ENCODE measurements at places on chromosomes 4 and X.
A peak's percentile ranks its signal among the peaks of the same experiment; 100 is the strongest.

GRCh38 chr4:8583655-8584025, 3.4 kb downstream of the GPR78 start:
- no peak for DNase-seq

GRCh38 chrX:153778684-153779101, 2.1 kb upstream of the SRPK3 start:
- no peak for DNase-seq

DNA sequence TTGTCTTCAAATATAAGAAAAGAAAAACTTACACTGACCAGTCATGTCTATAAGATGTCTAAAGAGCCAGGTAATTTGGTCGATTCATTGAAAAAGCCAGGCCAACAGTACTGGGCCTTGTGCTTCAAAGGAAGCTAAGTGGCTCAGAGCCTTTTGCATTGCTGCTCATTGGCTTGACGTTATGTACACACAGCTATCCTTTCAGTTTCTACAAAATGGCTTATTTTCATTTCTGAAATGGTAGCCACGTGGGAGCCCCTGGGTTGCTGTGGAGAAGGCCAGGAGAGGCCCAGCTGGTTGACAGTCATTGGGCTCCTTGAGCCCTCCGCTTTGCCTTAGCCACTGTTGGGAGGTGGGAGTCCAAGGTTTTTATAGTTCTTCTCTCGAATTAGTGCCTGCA, 199.1 kb upstream of the CXorf66 start:
- no peak for DNase-seq

GRCh38 chrX:65671286-65671685, 3.8 kb downstream of the MSN start:
- DNase-seq, result no peak

DNA sequence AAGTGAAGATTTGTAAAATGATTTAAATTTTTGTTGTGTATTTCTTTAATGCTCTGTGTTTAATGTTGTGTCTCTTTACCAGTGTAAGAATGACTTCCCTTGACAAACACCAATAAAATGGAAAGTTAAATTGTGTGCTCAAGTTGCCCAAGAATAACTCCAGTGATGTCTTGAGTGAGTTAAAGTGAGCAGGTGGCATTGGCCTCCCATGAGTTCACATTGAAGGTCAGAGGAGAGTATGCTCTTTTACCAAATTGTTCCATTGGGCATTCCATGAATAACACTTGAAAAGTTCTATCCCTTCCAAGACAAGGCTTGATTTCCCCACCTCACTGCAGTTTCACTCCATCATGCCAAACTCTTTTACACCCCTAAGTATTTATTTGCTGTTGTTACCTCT, 4.5 kb downstream of the ANXA5 start:
- DNase-seq, result no peak

DNA sequence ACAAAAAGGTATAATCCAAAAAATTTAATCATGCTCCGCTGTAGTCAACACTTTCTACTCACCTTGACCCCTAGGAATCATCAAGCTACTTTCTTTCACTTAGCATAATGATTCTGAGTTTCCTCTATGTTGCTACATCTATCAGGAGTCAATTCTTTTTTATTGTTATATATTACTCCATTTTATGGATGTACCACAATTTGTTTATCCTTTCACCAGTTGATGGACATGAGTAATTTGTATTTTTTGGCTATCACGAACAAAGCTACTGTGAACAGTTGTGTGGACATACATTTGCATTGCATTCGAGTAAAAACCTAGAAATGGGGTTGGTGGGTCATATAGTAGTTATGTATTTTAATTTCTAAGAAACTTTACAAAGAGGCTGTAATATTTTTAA, 102.9 kb downstream of the PRSS12 start:
- DNase-seq, result no peak

- no peak for DNase-seq
Measured at GRCh38 chr4:67014592-67014991, 530.7 kb downstream of the CENPC start.

DNA sequence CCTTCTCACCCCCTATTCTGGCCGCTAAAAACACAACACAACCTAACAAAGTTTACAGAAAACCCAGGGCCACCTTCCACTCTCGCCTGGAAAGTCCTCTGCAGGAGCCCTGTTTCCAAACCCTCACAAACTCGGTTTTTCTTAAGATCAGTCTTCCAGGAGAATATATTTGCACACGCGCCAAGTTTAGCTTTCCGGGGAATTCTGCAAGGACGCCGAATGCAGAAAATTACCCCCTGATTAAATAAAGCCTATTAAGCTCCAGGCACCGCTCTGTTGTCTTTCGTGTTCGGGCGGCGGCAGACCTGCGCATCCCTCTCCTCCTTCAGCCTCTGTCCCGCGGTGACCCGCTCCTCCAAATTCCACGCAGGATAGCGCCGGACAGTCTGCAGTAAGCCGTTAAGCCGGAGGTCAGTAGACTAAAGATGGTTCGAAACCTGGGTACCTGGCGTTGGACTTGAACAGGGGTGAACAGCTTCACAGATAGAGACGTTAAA, 5.0 kb downstream of the MSX1 start:
- DNase-seq, result no peak

DNA sequence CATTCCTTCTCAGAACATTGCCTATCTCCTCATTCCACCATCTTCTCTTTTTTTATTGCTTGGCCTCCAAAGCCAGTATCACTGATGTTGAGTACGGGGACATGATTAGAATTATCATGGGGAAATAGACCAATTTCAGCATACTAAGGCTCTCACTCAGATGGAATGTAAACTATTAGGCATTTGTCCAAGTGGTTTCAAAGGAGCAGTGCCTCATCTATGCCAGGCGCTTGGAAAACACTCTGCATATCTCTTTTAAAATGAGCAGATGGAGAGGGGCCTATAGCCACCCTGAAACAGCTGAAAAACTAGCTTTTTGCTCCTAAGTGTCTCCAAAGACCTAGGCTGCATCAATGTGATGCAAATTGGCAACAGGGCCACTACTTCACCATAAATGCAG, 150.8 kb upstream of the DIPK2B start:
- DNase-seq, result no peak

DNA sequence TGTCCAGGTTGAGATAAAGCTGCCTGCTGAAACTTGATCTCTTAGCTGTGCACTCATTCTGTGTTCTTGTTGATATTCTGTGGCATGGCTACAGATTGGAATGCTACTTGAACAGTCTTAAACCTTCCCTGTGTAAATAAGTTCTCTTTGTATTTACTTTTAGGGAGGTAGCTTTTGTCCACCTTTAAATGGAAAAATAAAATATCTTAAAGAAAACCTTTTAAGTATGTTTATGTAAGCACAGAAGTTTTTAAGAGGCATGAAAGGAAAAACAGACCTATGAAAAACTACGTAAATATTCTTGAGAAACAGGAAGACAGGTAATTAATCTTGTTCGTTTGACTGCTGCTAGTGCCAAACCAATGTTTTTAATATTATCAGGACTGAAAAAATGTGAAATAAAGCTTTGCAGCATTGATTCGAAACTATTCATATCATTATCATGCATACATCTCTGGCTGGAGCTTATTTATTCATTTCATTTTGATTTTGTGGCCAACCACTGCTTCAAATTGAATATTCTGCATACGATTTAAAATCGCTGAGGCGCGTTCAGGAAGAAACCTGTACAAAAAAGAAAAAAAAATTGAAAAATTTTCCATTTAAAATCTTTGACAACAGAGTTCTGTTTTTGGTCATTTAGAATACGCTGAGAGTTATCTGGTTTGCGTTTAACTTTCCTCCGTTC, 17.8 kb downstream of the HSD17B13 start:
- no peak for DNase-seq

- DNase-seq, result no peak
Measured at GRCh38 chrX:68683580-68683979, 36.1 kb downstream of the STARD8 start.

GRCh38 chrX:21744060-21744459, 13.9 kb downstream of the SMPX start:
- DNase-seq, result no peak

GRCh38 chrX:10603612-10604011, 16.8 kb downstream of the MID1 start:
- DNase-seq, result no peak

DNA sequence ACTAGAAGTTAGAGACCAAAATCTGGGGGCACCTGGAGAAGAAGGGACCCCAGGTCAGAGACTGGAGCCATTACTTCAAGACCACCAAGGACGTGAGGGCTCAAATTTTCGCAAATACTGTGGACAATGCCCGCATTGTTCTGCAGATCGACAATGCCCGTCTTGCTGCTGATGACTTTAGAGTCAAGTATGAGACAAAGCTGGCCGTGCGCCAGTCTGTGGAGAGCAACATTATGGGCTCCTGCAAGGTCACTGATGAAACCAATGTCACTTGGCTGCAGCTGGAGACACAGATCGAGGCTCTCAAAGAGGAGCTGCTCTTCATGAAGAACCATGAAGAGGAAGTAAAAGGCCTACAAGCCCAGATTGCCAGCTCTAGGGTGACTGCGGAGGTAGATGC, 101.2 kb downstream of the NCAPG start:
- DNase-seq, result no peak

DNA sequence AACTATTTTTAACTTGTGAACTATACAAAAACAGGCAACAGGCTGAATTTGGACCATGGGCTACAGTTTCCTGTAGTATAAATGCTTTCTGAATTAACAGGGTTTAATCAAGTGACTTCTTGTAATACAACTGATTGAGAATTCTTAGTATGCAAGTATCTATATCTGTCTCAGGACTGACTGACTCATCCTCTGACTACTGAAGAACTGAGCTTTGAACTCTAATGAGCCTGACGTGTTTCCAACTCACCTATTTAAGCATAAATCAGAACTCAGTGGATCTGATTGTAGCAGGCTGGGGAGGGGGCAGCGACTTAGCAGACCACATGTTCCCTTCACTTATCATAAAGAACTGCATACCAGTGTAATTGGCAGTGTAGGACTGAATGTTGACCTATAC, 7.8 kb downstream of the SPATA4 start:
- no peak for DNase-seq

- no peak for DNase-seq
Measured at GRCh38 chrX:31483336-31483735, 411.5 kb upstream of the FTHL17 start.

- DNase-seq, result no peak
Measured at GRCh38 chrX:72107320-72107719, 24.4 kb downstream of the RTL5 start.

- DNase-seq, result no peak
Measured at GRCh38 chr4:173245952-173246351, 77.3 kb downstream of the GALNT7 start.

DNA sequence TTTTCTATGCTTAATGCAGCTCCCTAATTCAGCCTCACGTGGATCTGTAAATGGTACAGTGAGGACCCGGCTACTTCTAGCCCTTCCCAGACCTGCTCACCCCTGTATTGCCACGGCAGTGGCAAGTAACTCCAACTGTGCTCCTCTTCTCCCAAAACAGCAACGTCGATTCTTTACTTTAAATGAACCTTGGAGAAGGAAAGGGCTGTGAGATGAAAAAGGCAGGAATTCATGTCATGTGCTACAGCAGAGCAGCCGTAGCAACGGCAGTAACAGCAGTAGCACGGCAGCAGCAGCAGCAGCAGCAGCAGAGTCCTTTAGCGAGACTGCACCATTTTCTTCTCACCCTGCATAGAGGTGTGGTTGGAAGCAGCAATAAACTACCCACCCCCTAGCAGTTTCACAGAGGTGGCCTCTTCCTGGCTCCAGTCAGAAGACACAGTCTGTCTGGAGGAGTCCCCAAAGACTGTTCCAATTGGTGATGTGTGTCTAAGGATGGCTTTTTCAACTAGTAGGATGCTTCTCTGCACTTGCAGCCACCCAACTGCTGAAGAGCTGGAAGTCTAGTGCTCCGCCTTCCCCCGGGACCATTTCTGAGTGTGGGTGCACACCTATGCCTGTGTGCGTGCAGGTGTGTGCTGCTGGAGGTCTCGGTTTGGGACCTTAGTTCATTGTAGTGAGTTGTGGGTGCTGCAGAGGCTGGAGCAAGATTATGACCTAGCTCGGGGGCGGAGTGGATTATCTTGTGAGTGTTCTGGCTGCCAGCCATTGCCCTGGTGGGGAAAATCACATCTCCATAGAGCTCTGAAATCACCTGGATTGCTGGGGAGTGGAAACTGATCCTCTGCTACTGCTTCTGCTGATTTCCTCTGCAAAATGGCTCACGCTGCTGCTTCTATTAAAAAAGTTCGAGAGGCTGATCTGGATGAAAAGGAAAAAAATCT, 67.2 kb downstream of the ANK2 start:
- DNase-seq, result no peak

- DNase-seq, result no peak
Measured at GRCh38 chrX:130083656-130084382, 26.5 kb downstream of the ELF4 start.

- DNase-seq, result no peak
Measured at GRCh38 chr4:40349561-40350198, 14.5 kb downstream of the CHRNA9 start.

DNA sequence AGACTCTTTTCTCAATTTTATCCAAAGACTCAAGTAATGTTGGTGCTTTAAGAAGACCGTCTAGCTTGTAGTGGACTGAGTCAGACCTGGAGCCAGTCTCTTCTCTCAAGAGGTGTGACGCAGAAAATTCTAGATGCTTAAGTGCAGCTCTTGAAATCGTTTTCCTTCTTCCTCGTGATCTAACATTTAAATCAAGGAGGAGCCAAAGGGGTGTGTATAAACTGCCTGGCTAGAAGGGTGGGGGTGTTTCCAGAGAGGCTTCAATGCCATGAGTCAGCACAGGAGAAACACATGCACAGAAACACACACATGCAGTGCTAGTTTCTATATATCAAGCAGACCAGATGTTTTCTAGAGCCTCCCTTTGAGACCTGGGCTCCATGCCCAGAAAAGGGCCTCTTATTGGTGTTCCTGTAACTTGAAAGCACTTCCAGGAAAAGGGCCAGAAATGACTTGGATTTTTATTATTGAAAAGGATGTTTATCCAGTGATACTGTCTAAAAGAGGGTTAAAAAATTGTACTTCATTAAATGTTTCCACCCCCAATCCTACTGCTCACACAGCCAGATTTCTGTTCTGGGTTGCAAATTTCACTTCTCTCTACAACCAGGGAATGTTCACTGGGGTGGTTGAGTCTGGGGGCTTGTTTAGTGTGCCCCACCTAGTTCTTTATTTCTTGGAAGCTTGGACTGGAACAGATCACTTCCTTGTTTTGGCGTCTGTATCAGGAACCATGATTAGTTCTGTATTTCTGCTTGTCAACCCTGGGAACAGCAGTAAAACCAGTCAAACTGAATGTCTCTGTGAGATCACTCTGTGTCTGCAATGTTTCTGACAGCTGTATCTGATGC, at the start of gene CLIC2:
Gene CLIC2 (minus strand): TSS at position 129 of the 851 bp plus-strand sequence. CDS start 187 bp downstream, outside the sequence.
- no peak for DNase-seq

DNA sequence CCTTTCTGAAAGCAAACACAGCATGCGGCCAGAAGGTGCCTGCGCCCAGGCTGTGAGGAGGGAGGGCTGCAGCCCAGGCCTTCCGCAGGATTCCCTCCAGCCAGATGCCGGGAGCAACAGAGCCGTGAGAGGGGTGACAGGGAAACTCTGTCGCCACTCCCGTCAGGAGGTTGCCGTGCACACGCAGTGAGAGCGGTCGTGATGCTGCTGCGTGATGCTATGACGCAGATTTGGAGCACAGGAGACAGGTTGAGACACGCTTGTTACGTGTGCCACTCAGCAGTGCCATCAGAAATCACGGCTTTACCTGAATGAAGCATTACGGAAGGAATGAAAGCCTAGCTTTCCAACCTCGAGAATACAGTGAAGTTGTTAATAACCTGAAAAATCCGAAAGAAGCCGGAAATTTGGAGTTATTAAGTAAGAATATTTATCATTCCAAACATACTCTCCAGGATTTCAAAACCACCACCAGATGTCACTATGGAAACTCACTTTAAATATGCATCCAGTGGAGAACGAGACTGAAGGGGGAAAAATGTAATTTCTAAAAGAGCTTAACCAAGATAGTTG, 54.4 kb downstream of the FAT1 start:
- peak; percentile 6 for DNase-seq
